ENCODE measurements at places on chromosomes 1 and 21.

DNA sequence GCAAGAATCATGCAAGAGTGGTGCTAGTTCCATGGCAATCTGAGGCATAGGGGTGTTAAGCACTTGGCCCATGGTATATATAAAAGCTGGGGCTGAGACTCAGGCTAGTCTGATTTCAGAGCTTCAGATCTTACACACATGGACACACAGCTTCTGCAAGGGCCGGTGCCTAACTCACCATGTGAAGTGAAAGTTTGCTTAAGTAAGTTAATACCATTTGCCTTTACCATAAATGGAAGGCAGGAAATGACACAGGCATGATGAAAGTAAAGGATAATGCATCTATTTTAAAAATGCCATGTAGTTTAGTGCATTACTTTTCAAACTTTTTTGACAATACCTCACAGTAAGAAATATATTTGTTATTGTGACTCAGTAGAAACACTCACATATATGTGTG lies 122.6 kb downstream of the KCNJ6 start:
- DNase-seq, result no peak

GRCh38 chr1:235631816-235632215 lies 17.8 kb downstream of the GNG4 start:
- no peak for DNase-seq

- no peak for DNase-seq
Observed at GRCh38 chr1:178254433-178254832, 160.5 kb downstream of the RASAL2 start.

DNA sequence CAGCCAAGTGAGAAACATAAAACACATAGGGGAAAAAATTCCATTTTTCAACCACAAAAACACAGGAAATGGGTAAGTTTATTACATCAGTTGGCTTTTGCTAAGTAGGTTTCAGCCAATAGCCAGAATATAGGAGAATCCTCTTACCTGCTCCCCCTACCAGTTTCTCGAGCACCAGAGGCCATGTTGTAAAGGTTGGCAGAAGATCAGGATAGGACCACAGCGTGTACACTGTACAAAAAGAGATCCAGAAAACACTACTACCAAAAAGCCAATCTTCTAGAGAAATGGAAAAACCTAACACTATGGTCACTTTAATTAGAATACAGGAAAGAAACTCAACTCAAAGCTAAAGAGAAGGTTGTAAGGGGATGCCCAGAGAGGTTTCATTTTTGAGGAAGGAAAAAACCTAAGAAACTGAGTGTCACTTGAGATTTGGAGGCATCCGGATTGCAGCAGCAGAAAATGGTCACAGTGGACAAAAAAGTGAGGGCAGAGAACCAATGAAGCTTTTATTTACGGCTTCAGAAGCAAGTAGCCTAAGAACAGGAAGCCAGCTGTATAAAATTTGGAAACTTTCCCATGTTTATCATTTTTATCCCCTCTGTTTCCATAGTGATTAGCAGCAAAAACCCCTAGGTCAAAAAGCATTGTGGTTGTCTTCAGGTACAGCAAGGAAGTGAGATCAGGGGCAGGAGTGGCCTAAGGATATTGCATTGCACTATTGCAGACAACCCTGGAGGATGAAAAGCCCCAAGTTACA lies 2.9 kb downstream of the EIF2D start:
- DNase-seq, result no peak

DNA sequence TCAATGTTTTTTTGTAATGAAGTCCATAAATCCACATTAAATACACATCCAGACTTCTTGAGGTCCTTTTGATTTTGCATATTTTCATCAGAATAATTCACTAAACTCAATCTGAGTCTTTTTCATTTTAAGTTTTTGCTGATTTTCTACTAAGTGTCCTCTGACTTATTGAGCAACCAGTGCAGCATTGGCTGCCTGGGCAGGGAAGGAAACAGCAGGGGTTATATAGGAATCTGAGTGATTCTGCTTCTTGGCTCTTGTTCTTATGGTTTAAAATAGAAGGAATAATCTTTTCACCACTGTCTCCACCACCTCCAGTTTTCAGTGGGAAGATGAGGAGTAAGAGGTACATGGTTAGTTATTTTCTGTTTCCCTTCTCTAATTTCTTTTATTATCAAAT lies 88.4 kb downstream of the ST6GALNAC5 start:
- no peak for DNase-seq

DNA sequence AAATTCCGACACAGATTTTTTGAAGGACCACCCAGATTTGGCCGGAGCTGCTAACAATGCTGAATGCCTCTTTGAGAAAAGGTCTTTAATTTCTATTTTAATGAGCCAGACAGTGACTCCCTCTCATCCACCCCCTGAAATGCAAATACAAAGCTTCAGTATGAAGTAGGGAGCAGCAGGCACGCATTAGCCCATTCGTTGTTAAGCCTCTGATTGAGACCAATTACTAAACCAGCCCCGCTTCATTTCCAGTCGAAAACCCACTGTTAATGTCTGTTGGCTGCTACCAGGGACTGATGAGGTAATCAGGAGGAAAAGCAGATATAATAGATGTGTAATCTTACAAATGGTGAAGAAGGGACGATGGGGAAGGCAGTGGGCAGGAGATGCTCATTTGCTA lies 4.8 kb upstream of the C8A start:
- DNase-seq, result no peak

DNA sequence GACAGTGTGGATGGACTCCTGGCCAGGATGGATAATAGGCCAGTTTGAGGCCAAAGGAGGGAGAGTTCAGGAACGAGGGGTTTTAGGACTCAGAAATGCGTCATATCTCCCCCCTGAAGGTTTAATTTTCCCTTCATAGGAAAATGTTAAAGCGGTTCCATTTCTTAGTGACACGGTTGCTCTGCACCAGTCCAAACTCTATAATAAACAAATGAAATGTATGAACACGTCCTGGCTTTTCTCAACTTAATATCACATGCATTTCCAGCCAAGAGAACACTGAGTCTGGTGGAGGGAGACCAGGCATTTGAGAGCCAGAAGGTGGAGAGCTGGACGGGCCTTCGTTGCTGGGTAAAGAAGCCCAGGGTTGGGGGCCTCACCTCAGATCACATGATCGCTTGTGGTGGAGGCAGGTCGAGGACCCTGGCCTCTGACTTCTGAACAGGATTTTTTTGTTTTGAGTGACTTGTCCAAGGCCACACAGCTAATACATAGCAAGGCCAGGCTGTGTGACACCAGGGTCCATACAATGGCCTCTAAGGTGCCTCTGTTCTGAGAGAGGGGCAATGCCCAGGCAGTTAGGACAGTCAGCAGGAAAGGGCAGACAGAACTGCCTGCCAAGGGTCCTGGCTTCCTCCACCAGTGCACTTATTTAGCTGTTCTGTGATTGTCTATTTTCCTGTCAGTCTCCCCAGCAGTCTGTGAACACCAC lies 11.4 kb downstream of the SLC1A7 start:
- DNase-seq, result no peak

DNA sequence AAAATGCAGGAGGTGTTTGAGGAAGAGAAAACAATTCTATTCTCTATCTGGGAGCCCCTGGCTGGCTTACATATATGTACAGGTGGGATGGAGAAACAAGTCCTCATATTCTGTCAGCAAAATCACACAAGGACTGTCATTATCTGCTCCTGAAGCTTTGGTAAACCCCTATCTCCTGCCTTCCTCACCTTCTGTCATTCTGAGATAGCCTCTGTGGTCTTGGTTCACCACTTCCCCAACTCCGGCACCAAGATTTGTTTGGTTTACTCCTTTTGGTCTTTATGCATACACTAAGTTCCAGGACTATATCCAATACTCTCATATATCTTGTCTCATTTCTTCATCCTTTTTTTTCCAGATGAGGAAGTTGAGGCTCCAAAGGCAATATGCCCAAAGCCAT lies 551.1 kb downstream of the PLPP3 start:
- no peak for DNase-seq

GRCh38 chr21:43918385-43918947 lies 53.4 kb downstream of the AGPAT3 start:
- DNase-seq, result no peak

- no peak for DNase-seq
Observed at GRCh38 chr21:42784276-42784675, 95.1 kb downstream of the WDR4 start.

GRCh38 chr1:58409336-58409735 lies 137.2 kb downstream of the OMA1 start:
- no peak for DNase-seq

DNA sequence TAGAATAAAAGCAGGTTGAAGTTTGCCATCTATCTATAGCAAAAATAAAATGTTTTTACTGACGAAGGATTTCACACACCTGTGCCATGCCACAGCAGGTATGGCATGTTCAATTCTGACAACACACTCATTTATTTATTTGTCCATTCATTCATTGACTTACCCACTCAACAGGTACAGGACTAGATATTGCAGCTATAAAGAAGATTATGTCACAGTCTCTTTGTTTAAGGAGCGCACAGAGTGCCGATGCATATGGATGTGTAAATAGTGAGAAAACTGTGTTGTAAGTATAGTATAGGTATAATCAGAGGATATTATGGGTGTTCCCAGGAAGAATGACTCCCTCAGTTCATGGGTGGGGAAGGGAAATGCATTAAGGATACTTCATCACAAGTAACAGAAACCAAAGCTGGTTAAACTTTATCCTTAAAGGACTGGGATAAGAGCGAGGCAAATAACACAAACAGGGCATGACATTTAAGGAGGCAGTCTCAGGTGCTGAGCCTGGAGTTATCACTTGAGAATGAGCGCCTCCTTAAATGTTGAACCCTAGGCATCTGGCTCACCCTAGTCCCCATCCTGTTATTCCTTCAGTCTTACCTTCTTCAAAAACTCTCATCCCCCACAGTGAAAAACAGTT lies 7.9 kb upstream of the ZRANB2 start:
- no peak for DNase-seq

DNA sequence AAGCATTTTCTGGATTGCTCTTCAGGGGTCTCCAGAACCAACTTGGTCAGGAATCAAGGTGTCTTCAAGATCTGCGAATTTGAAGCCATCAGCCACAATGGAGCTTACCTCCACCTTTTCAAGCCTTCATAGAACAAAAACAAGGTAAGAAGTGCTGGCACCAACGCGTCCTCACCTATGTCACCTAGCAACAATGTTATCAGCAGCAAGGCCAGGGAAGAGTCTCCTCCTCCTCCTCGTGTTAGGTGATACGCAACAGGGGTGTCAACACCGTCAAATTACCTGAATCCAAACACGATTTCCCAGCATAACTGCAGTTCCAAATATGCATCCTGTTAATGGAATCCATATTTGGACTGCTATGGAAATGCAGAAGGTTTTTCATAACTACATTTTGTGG lies 4.1 kb upstream of the TIAM1 start:
- no peak for DNase-seq

DNA sequence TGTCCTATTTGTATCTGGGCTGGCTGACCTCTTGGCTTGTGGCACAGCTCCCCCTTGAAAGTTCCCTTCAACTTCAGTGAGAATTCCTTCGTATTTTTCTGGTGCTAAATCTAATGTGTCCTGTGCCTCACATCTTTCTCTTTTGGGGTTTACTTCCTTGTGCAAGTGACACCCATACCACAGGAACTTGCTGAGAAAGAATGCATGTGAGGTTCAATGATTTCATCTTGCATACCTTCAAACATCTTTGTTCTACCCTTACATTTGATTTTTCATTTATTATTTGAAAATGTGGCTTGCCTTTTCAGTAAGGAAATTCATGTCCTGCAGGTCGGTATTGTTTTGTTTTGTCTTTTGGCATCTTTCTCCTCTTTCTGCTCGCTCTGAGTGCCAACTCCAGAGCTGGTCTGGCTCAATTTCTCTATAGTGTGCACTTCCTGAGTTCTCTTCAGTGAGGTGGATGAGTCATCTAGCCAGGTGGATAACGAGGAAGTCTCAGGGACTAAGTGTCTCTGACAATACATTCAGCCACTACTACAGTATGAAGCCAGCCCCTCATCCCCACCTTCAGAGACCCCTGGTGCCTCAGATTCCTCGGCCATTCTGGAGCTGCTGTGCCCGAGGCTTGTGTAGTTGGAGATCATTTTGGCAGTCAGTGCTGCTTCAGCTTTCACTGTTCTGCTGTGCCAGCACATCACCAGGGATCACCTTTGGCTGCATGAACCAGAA lies 59.5 kb downstream of the RIPK4 start:
- DNase-seq, result no peak

DNA sequence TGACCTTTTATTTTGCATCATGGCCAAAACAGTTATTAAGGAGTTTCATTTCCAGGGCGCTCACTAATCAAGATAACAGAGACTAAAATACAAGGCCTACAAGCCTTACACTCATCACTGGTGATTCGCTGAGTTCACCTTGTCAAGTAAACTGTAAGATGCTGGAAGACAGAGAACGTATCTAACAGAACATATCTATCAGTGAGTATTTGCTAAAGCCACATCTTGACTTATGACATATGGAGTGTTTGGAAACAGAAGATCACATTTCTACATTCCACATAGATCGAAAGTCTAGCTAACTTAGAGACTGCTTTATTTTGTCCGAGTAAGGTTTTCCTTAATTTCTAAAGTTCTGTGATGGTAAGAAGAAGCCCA lies 506.5 kb downstream of the SMYD3 start:
- no peak for DNase-seq

DNA sequence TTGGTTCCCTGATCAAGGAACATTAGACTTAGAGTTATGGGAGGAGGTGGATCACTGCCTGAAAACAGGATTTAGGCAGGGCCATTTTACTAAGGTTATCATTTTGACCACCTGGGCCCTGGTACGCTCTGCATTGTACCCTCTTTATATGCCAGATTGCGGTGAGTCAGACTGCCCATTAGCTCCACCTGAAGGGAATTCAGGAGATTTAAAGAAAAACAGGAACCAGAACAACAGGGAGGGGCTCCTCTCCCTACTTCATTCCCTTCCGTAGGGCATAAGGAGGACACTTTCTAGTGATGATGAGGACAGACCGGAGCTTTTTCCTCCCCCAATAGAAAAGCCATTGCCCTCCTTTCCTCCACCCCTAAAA lies 20.6 kb upstream of the ITLN1 start:
- no peak for DNase-seq

GRCh38 chr21:38910390-38911067 lies 104.8 kb downstream of the ETS2 start:
- no peak for DNase-seq

GRCh38 chr1:102097451-102097850 lies 100.7 kb upstream of the OLFM3 start:
- no peak for DNase-seq

DNA sequence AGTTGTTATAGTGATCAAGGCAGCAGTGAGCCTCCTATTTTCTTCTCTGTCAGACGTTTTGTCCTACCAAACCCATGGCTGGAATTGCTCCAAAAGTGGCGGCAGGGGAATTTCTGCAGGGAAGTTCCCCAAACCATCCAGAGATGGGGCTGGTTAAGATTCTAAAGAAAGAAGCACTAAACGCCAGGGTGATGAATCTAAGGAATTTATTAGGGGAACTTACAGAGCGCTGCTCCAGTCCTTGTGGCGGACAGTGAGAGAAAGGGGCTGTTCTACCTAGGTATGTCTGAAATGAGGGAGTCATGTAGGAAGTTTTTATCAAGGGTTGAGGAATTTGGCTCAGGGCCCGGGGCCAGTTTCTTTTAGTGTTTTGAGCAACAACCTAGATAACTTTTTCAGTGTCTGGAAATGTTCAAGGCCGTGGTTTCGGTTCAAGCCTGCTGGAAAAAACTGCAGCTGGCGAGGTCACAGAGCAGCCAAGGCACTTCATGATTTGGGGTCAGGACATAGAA lies 222.4 kb upstream of the B3GALT2 start:
- no peak for DNase-seq
